ENCODE measurements at places on chromosomes 5 and 9.
A peak's percentile ranks its signal among the peaks of the same experiment; 100 is the strongest.

DNA sequence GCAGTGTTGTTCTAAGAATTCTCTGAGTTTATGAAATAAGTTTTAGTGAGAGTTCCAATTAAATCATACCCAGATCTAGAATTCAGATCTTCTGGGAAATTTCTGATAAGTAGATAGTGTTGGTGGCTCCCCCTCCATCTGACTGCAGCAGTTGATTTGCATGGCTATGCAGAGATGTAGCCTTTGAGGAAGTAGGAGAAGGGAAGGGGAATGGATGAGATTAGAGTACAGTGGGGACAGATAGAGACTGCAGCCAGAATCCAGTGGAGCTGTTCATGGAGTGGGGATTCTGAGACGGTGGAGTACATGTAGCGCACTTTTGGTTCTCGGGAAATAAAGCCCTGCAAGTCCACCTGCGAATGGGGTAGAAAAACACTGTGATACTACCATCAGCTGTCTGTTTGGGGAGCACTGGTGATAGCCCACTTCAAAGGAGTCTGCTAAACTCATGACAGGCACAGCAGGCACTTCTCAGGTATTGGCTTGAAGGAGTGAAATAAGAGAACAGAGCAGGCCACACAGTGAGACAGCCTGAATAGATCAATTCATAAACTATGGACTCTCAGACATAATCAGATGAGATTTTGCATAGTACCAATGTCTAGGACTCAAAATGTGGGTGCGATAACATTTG lies 96.8 kb downstream of the ALDH1A1 start:
- DNase-seq = no peak

GRCh38 chr9:137128158-137128861 lies 10.6 kb upstream of the GRIN1 start:
- no peak for DNase-seq

DNA sequence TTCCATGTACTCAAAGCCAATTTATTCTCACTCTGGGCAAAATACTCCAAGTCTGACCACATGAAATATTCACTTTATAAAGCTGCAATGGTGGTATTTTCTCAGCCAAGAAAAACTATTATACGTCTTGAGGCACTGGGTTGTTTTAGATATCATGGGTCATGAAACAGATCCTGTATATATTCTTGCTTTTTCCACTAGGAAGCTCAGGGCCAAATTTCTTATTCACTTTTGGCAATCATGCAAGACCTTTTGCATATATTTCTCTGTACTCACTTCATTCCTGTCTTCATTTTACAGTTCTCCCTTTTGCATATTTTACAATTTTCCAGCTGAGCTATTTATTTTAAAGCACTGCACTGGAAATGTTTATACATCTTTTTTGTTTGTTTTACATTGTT lies 49.8 kb downstream of the GABBR2 start:
- DNase-seq = peak; percentile 56

DNA sequence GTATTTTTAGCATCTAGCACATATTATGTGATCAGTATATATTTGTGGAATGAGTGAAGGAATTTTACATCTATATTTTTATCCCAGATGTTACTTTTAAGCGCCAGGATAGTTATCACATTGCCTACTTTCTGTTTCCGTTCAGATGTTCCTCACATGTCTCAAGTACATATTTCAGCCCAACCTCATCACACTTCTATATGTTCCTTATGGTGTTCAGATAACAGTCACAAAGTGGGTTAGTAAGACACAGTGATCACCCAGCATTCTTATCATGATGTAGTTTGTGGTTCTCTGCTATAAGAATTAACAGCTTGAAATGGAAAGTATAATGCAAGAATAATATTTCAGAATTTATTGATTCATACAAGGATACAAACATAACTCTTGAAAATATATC lies 170.0 kb upstream of the RASA1 start:
- DNase-seq = no peak

GRCh38 chr5:3694819-3695218 lies 99.2 kb downstream of the IRX1 start:
- DNase-seq = peak; percentile 88

DNA sequence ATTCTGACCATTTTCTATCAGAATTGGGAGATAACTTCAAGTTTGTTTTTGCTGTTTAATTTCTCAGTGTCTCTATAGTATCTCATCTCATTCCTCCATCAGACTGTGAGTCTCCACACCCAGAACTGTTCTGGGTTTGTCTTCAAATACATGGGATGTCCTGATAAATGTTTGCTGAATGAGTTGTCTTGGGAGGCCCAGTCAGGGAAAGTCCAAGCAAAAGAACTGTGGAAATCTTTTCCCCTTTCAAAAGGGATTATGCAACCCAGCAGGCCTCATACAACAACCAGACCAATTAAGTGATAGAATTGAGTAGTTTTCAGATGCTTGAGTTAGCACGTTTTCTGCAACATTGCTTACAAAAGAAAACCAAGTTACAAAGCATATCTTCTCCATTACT lies 324.4 kb downstream of the BRINP1 start:
- DNase-seq = no peak

DNA sequence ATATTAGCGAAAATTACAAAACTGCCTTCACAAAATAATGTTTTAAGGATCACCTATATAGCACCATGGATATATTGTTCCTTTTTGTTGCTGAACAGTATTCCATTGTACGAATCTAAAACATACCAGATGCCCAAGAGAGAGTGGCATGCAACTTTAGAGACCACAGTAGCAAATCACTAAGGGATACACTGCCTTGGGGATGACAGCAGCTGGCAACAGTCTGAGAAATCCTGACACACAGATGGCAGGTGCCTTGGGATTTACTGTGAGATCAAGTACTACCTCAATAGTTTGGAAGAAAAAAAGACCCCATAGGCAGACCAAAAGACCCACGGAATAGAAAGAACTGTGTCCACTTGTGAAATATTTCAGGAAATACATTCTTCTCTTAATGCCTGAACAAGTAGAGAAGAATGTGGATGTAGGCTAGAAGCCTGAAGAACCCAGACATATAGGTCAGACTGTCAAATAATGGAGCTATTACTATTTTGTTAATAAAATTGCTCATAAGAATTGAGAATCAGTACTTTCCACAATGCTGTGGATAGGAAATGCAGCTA lies 53.4 kb downstream of the PLPP1 start:
- DNase-seq = peak; percentile 47

DNA sequence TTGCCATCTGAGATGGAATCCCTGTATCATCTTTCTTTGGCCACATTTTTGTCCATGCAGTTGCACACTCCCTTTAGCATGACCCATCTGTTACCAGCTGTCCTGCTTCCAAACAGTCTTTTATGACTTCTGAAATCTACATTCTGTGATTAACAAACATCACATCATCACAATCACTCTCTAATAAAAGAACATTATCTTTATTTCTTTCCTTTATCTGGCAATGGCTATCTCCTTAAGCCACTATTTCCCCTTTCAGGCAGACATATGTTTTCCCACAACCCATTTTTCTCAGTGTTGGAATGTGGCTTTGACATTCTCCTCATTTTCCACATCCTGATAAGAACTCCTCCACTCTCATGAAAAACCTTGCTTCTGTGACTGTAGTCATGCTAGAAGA lies 141.0 kb downstream of the ST8SIA4 start:
- peak; percentile 60 for DNase-seq

DNA sequence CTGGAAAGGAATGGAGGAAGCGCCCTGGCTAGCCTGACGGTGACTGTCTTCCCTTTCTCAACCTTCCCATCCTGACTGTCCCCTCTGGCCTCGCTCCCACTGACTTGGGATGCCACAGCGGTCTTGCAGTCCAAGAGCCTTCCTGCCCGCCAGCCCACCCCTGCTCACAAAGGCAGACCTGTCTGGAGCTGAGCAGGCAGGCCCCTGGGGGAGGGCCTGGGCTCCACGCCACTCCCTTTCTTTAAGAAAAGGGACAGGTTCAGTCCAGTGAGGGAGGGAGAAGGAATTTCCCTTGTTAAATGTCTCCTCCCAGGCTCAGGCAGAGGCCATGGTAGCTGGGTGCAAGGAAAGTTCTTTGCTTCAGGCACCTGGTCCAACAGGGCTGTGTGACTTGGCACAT lies 18.1 kb downstream of the FGF1 start:
- no peak for DNase-seq

DNA sequence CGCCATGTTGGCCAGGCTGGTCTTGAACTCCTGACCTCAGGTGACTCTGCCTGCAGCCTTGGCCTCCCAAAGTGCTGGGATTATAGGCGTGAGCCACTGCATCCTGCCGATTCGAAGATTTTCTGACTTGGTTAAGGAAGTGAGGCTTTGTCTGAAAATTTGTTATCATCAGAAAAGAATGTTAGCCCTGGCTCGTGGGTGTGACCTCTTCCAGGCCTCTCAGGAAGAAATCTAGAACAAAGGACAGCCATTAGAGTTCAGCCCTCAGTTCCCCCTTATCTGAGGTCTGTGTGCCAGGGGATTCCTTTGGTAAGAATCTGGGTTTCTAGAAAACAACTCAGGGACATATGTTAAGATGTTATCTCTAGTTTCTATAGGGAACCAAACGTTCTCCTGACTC lies 6.2 kb downstream of the OR2S2 start:
- DNase-seq = peak; percentile 77

DNA sequence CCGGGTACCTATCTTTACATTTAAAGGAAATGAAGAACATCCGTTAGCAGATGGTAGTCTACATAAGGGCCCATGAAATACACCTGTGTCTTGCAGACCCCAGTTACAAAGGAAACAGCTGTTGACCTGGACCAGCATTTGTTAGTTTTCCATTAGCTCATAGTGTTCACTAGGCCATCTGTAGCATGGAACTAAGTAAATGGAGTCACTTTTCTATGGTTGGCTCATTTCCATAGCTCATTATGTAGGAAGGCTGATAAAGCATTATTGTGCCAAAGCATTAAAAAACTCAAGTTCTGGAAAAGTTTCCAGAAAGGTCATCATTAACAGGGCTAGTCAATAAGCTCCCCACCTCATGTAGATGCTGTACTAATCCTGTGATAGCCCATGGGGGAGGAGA lies 62.1 kb downstream of the PCSK1 start:
- no peak for DNase-seq

DNA sequence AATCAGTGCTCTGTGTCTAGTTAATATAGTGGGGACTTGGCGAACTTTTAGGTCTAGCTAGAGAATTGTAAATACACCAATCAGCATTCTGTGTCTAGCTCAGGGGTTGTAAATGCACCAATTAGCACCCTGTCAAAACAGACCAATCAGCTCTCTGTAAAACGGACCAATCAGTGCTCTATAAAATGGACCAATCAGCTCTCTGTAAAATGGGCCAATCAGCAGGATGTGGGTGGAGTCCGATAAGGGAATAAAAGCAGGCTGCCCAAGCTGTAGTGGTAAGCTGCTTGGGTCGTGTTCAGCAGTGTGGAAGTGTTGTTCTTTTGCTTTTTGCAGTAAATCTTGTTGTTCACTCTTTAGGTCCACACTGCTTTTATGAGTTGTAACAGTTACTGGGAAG lies 3.6 kb upstream of the OTULINL start:
- DNase-seq = no peak

GRCh38 chr9:97502222-97502983 lies 937 bp downstream of the TMOD1 start:
- no peak for DNase-seq
